ENCODE measurements at places on chromosomes 2 and 18. TPM values are rescaled to one million over a fixed set of nuclear protein-coding genes. Genes with fewer than 3 reads are reported as not detected.

GRCh38 chr18:26479681-26480079, 68.7 kb downstream of the KCTD1 start:
- DNase-seq: no peak

- DNase-seq: no peak
These were observed 66.5 kb downstream of the FTCDNL1 start for GRCh38 chr2:199784512-199784911.

GRCh38 chr18:64082513-64082912, 66.4 kb downstream of the LINC00305 start:
- DNase-seq: no peak

DNA sequence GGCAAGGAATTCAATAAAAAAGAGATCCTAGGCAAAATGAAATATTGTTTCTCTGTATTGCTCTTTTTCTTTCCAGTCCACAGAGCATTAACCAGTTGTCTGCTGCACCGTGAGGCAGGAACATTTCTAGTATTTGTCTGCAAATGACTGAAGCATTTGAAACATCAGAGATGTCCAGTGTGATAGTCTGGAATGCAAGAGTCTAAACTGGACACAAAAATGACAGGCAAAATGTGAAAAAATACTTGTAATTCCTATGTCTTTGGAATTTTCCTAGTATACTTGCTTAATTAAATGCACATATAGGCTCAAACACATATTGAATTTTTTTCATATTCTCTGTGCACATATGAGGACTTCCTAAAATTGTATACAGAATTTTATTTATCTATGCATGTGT, 120.5 kb upstream of the SPATS2L start:
- DNase-seq: no peak

DNA sequence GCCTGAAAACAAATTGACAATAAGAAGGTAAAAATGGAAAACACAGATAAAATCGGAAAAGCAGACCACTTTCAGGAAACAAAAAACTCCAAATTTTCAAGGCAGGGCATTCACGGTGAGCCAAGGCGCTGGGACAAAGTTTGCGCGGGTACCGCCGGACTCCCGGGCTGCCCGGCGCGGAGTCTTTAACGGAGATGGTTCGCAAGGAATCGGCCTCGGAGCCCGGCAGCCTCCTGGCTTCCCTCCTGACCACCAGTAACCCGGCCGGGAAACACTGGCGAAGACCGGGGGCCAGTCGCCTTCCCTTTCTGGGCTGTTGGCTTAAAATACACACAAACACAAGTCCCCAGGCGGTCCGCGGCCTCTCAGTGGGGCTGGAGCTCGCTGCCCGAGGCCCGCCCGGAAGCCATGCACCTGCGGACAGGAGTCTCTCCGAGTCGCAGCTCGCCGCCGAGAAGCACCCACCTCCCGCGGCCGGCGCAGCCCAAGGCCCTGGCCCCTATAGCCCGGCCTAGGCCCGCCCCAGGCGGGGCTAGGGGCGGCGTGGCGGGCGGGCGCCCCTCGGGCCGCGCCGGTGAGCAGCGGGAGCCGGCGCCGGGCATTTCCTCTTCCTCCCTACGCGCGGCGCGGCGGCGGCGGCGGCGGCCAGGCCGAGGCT, 622 bp upstream of the KCMF1 start:
- DNase-seq: peak; percentile 74

GRCh38 chr2:227324642-227324994, 433 bp upstream of the MFF start:
- DNase-seq: peak; percentile 10

DNA sequence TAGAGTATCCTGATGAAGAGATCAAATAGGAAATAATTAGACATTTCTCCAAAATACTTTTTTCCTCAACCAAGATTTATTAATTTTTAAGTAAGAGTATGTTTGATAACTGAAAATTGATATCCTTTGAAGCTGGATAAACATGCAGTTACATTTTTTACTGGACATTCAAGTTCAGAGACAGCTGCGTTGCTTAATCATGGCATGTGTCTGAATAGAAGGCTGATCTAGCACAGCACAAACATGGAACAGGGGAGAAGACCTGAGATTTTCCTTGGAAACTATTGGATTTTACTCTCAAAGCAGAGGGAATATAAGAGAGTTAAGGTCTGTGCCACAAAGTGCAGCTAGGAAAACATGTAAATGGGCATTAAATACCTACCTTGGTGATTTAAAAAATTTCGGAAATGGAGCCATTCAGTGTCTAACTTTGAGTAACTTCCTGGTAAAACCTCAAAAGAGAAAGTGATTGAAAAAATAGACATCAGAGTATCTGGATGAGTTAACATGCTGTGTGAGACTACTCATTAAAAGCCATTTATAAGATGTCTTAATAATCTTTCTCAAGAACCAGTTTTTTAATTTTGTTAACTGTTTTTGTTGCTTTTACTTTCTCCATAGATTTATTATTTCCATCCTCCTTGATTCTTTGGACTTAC, 31.8 kb downstream of the CRIM1 start:
- no peak for DNase-seq

DNA sequence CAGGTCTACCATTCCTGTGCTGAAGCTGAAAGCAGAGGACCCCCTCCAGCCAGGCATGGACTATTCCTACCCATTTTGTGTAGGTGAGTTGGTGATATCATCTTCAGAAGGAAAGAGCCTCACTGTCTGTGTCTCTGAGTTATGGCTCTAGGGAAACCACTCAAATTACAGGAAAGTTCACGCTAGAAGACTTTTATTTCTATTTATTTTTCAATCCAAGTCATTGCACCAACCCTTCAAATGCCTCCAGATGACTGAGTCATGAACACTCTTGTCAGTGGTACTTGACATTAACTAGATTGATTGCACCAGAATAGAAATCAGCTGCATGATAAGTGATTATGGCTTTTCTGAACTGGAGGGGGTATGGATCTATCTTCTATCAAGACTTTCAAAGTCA, 338.4 kb downstream of the MBD2 start:
- no peak for DNase-seq

GRCh38 chr2:217559084-217559483, 443.7 kb downstream of the TNS1 start:
- no peak for DNase-seq

DNA sequence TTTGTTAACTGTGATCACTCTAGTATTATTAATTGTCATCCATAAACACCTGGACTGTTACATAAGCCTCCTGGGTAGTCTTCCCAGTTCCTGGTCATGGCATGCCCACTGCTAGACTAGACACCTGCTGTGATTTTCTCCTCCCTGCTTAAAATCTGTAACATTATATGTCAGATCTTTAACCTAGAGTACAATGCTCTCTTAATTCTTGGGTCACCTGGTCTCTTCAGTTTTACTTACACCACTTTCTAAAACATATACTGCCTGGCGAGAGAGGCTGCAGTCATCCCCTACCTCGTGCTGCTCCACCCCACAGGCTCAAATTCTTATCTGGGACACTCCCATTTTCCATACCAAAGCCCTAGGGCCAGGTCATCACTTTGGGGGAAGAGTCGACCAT, 161.3 kb downstream of the CDH2 start:
- DNase-seq: no peak

DNA sequence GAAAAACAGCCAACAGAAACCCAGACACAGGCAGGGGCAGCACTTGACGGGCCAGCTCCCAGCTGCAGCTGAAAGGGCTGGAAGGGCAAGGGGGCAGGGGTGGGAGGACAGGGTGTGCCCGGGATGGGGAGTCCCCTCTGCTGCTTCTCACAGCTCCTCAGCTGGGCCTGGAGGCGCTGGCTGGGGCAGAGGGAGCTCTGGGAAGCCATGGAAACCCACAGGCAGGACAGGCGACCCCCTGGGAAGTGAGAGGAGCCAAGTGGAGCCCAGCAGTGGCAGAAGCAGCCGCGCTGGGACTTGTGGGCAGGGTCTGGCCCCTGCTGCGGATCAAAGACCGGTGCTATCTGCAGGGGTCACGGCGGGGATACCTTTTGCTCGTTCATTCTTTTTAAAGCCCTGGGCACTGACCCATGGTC, 20.7 kb downstream of the OTOF start:
- DNase-seq: no peak

The DUSP2 gene
- total RNA-seq: 248 TPM

The OR6B2 gene
- total RNA-seq: not detected

The RGPD4 gene
- 0.19 TPM for total RNA-seq

The KIF1A gene
- total RNA-seq: 8.2 TPM

The ERFE gene
- total RNA-seq: 0.07 TPM

The LIMS3 gene
- total RNA-seq: 0.11 TPM

The ANKRD30BL gene
- total RNA-seq: not detected

The BOK gene
- total RNA-seq: 0.64 TPM

The ITPRIPL1 gene
- total RNA-seq: 28.4 TPM

The GAL3ST2 gene
- total RNA-seq: 1.0 TPM

The RIT2 gene
- not detected for total RNA-seq

Data from activated CD4-positive, alpha-beta T cell treated with anti-CD3 and anti-CD28 coated beads for 36 hours (primary cell).